ENCODE measurements at places on chromosomes 6 and 20.

DNA sequence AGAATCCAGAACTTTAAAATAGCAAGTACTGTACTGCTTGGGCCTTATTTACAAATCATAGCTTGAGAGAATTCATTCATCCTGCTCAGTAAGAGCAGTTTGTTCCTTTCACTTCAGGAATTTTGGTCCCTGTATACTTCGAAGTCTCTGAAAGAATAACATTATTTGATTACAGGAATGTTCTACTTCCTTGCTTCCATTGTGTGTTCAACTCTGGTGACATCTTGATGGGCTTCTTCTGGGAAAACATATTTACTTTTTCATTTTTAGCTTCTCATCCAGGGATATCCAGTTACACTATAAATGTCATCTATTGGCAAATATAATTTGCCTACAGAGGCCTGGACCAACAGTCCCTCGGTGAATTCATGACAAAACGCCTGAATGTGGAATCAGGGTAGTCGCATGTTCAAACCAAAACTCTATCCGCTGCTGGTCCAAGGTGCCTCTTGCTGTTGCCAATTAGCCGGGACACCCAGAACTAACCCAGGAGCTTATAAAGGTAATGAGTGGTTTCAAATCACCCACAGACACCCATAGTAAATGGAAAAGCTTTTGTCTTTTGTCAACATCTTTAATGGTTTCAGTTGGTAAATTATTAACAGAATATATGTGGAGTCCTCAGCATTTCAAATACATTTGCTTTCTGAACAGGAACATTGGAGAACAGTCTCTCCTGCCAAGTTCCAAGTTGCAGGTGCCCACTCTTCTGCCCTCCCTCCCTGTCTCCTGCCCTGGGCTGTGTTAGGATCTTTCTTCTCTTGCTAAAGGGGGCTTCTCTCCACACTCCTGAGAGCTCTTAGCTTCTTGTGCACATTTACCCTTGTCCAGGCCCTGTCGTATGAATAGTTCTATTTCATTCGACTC, 162.5 kb upstream of the CITED2 start:
- DNase-seq: no peak

- peak; percentile 49 for DNase-seq
Measured at GRCh38 chr6:56863366-56863765, 91.5 kb upstream of the BEND6 start.

- DNase-seq: no peak
Measured at GRCh38 chr6:71395731-71396409, 107.3 kb downstream of the OGFRL1 start.

DNA sequence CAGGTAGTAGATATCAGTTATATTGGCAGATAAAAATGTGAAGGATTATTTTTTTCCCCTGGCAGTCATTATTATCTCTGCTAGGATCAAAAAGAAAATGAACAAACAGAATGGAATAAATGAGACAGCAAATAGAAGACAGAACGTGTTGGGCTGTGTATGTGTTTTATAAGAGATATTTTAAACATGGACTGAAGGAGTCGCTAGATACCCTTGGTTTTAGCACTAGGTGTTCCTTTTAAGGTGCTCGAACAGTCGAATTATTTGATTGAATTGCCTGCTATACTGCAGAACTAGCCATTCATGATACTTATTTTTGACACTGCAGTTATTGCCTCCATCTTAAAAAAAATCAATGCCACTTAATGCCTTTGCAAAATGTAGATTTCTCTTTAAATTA, 3.7 kb downstream of the GRIK2 start:
- no peak for DNase-seq

- DNase-seq: no peak
Measured at GRCh38 chr20:5067877-5068645, 51.7 kb downstream of the PCNA start.

DNA sequence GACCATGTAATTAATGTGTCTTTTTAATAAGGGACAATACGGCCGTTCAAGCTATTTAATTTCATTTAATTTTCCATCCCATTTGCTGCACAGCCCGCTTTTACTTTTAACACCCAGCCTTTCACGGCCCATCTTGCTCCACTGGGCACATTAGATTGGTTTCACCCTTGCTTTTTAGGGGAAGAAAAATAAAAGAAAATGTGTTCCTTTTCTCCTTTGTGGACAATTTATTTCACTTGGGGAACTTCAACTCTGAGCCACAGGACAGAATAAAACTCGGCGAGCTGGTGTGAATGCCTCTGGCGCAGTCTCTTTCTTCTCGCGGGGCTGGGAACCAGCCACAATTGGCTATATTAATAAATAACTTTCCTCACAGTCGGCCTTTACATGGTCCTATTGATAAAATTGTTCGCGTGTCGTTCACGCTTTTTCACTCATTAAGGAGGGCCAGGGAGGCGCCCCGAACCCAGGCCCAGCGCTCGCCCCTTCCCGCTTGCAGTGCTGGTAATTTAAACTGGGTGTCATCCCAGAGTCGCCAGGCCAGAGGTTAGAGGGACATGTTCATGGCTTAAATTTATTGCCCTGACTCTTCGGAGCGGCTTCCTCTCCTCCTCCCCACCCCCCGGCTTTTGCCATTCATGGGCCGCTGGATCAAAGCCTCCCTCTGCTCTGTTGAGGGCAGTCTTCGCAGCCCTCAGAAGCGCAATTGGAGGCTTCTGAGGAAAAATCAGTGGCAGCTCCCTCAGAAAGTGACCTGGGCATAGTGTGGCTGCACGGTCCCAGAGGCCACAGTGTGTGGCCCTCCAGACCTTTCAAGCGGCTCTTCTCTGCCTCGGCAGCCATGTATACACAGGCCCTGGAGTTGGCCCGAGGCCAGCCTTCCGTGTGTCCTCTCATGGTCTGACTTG, 2.2 kb upstream of the PRDM13 start:
- no peak for DNase-seq

- DNase-seq: no peak
Measured at GRCh38 chr20:11852189-11852588, 65.5 kb upstream of the BTBD3 start.

- no peak for DNase-seq
Measured at GRCh38 chr6:52505726-52506409, 71.0 kb downstream of the TRAM2 start.

DNA sequence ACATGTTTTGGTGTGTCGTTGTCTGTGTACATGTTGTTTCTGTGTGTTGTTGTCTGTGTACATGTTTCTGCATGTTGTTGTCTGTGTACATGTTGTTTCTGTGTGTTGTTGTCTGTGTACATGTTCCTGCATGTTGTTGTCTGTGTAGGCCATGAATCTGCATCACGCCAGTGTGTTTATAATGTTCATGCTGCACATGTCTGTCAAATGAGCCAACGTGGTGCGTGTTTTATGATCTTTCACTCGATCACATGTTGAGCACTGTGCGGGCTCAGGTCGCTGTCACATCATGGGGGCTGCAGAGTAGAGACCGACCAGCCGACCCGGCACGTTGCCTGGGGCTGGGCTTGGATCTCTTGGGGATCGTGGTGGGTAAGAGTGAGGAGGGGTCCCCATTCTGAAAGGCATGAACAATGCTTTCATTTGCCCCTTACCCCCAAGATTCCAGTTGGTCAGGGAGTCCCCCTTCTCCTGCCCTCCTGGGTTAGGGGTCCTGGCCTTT, 26.5 kb upstream of the SLCO4A1 start:
- DNase-seq: no peak

- no peak for DNase-seq
Measured at GRCh38 chr6:109978174-109979032, at the start of gene GPR6. TSS of gene GPR6 (plus strand) at chr6:109978311. CDS start at chr6:109979113, 802 bp downstream.

- no peak for DNase-seq
Measured at GRCh38 chr6:7136859-7137334, 29.1 kb downstream of the RREB1 start.

- no peak for DNase-seq
Measured at GRCh38 chr20:32201977-32202363, 5.6 kb downstream of the PLAGL2 start.

DNA sequence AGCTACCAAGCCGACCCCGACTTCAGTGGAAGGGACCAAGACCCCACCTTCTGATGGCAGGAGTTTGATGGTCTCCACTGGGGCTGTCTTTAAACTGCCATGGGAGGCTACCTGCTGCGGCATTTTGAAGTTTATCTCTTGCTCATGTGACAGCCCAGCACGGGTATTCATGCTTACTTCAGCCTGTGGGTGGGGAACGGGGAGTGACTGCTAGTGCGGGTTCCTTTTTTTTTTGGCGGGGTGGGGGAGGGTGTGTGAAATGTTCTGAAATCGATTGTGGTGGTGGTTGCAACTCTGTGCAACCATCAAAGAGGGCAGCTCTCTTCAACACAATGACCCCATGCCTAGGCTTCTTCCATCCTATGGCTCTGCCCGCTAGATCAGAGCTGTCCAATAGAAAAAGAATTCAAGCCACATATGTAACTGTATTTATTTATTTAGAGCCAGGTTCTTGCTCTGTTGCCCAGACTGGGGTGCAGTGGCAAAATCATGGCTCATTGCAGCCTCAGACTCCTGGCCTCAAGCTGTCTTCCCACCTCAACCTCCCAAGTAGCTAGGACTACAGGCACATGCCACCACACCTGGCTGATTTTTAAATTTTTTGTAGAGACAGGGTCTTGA, 53.7 kb downstream of the PPP1R16B start:
- no peak for DNase-seq

Data from SW 1271 (cell line).